ENCODE measurements at places on chromosomes 3 and 15.

GRCh38 chr3:120471643-120472042 lies 20.9 kb upstream of the FSTL1 start:
- no peak for DNase-seq

GRCh38 chr3:160124224-160124623 lies 101.0 kb upstream of the C3orf80 start:
- DNase-seq, result no peak

GRCh38 chr3:55935241-55935640 lies 448.1 kb upstream of the WNT5A start:
- no peak for DNase-seq

DNA sequence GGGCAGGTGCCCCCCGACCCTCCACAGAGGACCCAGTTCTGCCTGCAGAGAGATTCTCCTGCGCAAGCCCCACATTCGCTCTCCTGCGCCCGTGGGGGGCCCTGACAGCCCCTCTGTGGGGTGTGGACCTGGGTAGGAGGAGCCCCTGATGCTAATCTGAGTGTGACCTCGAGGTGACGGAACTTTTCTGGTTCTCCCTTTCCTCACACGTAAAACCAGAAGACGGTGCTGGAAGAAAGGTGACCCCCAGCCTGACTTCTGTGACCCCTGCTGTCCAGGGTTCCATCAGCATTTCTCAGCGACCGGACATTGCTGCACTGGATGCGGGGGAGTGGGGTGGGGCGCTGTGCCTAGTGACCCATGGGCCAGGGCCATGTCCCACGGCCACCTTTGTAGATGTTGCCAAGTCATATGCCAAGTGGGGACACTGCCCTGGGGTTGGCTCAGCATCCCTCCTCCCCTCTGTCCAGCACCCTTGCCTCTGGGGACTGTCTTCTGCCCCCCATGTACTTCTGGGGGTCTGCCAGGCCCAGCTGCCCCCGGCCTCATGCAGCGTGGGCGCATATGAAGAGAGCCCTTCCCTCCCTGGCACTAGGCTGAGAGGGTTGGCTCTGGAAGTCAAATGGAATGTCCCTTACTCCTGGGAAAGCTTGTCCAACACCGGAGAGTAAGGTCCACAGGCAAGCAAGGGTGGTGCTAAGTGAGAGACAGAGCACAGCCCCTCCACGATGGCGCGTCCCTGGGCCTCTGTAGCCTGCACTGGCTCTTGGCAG lies 129.1 kb upstream of the MEF2A start:
- no peak for DNase-seq

GRCh38 chr3:57011022-57011421 lies 49.4 kb upstream of the SPATA12 start:
- no peak for DNase-seq

- DNase-seq, result no peak
Observed at GRCh38 chr15:38069511-38070011, 135.1 kb downstream of the TMCO5A start.

GRCh38 chr3:19147905-19148767 lies at the start of gene KCNH8:
Gene KCNH8 (plus strand): TSS chr3:19148510. CDS start chr3:19148720, 210 bp downstream.
- DNase-seq, result peak; percentile 52

- no peak for DNase-seq
Observed at GRCh38 chr15:32657941-32658340, 16.4 kb downstream of the SCG5 start.

DNA sequence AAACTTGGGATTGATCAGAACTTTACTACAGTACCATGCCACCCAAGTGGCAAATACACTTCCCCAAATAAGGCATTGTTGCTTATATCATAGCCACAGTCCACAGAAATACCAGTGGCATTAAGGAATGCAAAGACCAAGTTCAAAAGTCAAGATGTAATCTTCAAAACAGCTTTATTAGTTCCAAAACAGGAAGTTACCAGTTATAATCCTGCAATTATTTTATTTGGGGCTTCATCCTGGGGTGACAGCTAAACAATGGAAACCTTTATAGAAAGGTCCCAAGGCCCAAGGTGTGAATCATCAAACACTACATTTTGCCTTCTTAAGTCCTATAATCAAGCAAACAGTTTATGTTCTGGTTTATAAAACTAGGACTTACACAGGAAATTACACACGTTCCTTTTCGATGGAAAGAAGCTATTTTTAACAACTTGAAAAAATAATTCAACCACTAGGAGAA lies 30.3 kb upstream of the RNF7 start:
- no peak for DNase-seq

DNA sequence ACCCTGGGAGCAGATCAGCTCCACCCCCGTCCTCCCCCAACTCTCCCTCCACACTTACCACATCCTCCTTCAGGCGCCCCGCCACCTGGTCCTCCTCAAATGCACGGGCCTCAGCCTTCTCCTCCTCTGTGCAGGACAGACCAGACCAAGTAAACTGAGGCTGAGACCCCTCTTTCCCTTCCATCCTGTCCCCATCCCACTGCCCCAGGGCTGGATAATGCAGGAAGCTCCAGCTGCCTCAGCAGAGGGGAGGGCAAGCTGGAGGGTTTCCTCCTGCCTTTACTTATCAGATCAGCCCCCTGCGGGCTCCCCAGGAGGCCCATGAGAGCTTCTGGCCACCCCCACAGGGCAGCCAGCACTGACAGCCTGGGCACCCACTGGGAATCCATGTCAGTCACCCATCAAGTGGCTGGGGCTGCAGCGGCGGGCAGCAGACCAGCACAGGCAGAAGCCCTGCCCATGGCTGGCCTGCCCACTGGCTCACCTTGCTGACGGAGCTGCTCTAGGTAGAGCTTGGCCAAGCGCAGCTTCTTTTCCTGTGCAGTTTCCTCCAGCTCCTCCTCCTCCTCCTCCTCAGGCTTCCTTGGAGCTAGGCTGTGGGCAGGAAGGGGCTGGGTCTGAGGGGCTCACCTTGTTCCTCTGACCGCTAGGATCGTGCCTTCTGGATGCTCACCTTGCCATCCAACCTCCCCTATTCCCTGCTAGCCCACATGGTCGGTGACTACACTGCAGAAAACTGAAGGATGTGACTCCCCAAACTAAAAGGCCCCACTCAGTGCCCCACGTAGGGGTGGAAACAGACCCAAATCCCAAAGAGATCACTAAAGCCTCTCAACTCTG lies 3.9 kb downstream of the RRP9 start:
- no peak for DNase-seq

DNA sequence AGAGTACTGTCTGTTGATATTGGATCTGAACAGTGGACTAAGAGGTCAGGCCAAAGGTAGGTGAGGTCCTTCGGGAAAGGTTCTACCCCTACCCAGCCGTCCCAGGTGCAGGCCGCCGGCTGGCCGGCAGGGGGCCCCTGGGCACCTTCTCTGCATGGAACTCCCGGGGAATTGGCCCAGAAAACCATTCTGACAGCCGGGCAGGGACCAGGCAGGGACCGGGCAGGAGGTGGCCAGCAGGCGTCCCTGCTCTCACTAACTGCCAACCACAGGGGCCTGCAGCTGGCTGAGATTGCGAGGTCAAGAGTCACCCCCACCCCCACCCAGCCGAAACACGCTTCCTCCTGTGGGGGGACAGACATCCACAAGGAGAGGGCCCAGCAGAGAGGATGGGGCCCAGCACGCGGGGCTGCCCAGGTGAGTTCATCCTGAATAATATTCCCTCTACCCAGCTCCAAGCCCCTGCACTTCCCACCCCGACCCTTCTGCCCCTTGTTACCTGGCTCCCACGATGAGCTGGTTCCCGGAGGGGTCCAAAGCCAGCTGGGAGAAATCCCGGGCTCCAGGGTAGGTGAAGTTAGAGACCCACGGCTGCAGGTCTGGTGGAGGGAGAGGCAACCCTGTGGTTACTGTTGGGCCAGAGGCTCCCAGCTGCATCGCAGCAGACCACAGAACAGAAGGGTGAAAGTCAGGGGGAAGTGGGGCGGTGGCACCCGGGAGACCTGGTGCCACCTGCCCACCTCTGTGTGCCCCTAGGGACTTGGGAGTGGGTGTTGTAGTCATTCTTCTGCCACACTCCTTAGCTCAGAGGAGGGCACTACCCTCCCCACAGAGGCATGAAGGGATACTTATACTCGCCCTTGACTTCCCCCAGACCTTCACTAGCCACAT lies 84.4 kb downstream of the SEMA5B start:
- peak; percentile 81 for DNase-seq

- peak; percentile 83 for DNase-seq
Observed at GRCh38 chr15:83940136-83940535, 286.2 kb downstream of the ADAMTSL3 start.

GRCh38 chr3:168157099-168157700 lies 61.5 kb upstream of the GOLIM4 start:
- DNase-seq, result no peak

GRCh38 chr3:46831316-46831715 lies 31.9 kb downstream of the MYL3 start:
- no peak for DNase-seq

DNA sequence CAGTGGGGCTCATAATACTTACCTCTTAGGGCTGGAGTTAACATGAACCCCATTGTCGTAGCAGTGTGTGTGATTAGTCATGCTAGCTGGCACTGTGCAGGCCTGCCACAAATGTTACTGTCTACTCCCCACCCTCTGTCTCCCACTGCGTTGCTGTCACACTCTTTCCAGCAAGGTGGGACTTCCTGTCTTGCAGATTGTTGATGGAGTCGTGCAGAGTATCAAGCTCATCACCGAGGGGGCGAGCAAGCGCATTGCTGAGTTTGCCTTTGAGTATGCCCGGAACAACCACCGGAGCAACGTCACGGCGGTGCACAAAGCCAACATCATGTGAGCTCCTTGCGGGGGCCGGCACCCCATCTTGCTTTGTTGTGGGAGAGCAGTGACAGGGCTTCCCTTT lies 12.9 kb downstream of the IDH3A start:
- DNase-seq, result no peak

GRCh38 chr3:154040283-154040682 lies 80.9 kb upstream of the ARHGEF26 start:
- DNase-seq, result peak; percentile 63

DNA sequence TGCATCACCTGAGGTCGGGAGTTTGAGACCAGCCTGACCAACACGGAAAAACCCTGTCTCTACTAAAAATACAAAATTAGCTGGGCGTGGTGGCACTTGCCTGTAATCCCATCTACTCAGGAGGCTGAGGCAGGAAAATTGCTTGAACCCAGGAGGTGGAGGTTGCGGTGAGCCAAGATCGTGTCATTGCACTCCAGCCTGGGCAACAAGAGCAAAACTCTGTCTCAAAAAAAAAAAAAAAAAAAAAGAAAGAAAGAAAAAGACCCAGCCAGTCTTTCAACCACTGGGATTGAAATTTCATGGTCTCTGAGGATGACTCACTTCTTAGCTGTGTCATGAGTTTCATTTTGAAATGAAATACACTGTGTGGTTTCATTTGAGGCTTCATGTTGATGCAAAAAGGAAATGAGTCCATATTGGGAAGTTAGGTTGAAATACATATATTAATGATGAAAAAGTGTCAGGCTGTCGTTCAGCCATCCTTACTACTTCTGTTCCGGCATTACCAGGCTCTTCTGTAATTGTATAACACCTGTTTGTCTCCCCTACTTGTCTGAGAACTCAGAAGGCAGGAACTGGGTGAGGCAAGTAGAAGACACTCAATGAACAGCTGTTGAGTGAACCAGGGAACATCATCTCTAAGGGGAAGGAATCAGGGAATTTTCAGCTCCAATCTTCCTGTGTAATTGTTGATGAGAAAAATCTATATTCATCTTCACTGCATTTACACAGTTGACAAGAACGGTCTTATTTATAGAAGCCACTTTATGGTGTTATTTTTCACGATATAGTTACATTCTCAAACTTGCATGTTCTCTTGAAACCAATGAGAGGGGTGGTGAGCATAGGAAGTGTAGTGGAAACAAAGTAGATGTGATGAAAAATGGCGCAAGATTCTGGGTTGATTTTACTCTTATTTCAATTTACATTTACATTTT lies 87.4 kb downstream of the NFKBIZ start:
- DNase-seq, result no peak

DNA sequence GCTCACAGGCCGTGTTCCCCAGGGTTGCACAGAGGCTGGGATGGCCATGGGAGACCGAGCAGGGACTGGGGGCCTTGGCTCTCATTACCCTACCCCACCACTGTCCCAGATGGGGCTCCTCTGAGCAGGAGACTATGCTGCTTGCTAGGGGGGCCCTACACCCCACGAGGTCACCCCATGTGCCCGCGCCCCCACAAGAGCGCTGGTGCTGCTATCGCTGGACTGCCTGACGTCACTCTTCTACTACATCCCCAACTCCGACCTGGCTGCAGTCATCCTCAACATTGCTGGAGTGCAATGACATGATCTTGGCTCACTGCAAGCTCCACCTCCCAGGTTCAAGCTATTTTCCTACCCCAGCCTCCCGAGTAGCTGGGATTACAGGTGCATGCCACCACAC lies 307.7 kb downstream of the ARRDC4 start:
- DNase-seq, result no peak

- DNase-seq, result peak; percentile 55
Observed at GRCh38 chr3:78976200-78976599, 791.6 kb downstream of the ROBO1 start.

DNA sequence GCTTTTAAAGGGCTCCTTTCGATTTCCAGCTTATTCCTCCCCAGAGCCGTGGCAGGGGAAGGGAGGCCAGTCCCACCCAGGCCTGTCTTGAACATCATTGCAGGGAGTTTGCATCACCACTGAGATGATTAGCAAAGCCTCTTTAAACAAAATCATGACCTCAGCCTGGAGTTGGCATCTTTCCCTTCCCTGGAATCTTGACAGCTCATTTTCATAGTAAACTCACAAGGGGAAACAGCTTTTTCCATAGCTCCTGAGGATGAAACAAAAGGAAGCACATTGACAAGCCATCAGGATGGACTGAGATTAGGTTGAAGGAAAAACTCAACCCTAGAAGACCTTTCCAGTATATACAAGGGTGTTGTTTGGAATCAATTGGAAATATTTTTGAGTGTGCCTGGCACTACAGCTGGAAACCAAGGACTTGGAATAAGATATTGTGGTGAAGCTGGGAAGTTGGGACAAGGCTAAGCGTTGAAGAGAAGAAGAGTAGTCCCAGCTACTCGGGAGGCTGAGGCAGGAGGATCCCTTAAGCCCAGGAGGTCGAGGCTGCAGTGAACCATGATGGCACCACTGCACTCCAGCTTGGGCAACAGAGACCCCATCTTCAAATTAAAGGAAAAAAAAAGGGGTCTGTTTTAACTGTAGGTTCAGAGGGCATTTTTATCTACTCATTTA lies 3.1 kb upstream of the LARP6 start:
- no peak for DNase-seq

DNA sequence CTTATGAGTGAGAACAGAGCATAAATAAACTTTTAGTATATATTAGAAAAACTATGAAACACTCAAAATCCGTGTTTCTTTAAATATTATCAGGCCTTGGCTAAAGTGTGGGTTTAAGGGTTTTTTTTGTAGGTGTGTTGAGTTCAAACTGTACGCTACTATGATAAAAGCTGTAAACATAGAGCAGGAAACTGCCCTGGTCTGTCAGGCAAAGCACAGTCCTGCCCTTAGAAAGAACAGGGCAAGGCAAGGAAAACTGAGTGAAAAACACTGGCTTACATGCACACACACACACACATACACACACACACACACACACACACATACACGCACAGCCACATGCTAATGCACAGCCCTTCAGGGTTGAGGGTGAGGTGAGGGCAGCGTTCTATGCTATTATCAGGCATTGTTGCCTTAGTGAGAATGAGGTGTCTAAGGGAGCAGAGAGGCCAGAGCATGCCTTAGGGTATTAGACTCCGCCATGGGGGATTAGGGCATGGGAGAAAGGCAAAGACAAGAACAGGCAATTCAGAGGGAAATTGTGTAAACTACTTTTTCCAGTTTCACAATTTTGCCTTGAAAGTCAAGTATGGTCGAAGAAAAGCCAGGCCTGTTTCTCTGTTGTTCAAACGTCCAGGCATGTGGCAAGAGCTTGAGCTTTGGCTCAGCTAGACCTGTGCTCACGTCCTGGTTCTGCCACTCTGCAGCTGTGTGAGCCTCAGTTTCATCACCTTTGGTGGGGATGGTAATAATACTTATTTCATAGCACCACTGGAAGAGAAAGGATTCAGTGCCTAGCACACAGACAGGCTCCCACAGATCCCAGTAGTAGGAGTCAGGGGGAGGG lies 36.3 kb upstream of the TPM1 start:
- peak; percentile 42 for DNase-seq
